ENCODE measurements at places on chromosomes 1 and 21. TPM values are rescaled to one million over a fixed set of nuclear protein-coding genes. Genes with fewer than 3 reads are reported as not detected.
A peak's percentile ranks its signal among the peaks of the same experiment; 100 is the strongest.

FLG2 gene
- total RNA-seq = not detected

DNA sequence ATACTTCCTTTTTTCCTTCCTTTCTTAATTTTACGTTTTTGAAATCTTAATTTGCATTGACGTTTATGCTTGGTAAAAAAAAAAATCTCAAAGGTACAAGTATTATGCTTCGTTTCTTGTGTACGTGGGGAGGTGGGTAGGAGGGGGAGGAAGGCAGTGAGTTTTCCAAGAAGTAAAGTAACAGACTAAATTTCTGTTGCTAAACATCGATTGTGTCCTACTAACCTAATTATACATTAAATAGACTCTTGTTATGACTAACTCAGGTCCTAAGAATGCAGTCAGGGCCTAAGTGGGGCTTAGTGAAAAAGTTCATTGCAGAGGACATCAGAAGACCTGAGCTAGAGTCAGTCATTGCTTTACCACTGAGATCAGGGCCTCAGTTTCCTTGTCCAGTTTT, 17.5 kb downstream of the NEK7 start:
- no peak overlapping the region for H3K4me3 ChIP-seq
- H3K4me1 ChIP-seq = peaks cover 13% of the 10 kb centered on the region
- no peaks in the 10 kb centered on the region for H3K27me3 ChIP-seq
- no peaks in the 10 kb centered on the region for H3K36me3 ChIP-seq

DNA sequence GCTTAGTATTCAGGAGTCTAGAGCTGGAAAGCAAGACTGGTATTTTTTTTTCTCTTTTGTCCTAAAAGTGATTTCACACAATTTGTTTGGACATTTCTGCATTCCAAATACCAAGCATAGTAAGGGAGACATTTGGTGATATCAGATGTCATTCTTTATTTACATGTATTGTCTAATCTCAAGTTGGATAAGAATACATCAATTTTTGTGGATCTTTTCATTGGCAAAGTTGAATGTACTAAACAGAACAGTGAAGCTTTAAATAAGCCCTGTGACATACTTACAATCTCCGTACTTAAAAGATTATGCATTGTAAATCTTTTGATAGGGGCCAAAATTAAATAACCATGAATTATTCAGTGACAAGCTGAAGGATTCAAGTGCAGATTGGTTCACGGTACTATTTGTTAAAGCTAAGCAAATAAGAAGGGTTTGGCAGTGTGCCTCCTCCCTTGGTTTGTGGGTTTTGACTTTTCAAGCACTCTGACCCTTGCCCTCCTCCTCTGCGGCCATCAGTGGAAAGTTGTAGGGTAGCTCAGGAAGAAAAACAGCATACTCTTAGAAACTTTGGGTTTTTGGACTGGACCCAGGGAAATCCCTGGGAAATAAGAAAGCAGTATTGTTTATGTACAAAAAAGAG, 663.7 kb downstream of the ADGRL2 start:
- peak; percentile 28 for DNase-seq
- H3K27me3 ChIP-seq = no peaks in the 10 kb centered on the region
- H3K4me1 ChIP-seq = no peaks in the 10 kb centered on the region
- no peak overlapping the region for H3K4me3 ChIP-seq

GRCh38 chr1:166166698-166167571, at the start of gene FAM78B:
Gene FAM78B (minus strand): TSS chr1:166167001. CDS start chr1:166166248, 753 bp downstream.
- no peak within 1 kb of the TSS for H3K4me3 ChIP-seq
- no peaks in the 10 kb centered on the region for H3K36me3 ChIP-seq
- peaks cover 21% of the 10 kb centered on the region for H3K27me3 ChIP-seq
- H3K27ac ChIP-seq = no peak within 1 kb of the TSS
- H3K4me1 ChIP-seq = peaks cover 6% of the 10 kb centered on the region
- DNase-seq = peak; percentile 31

GFI1 gene
- total RNA-seq = 0.14 TPM

GRCh38 chr21:44682580-44683151, 703 bp upstream of the KRTAP12-1 start:
- no peak overlapping the region for H3K27ac ChIP-seq
- DNase-seq = no peak
- H3K27me3 ChIP-seq = peaks cover 10% of the 10 kb centered on the region
- no peaks in the 10 kb centered on the region for H3K4me1 ChIP-seq
- H3K36me3 ChIP-seq = no peaks in the 10 kb centered on the region

DNA sequence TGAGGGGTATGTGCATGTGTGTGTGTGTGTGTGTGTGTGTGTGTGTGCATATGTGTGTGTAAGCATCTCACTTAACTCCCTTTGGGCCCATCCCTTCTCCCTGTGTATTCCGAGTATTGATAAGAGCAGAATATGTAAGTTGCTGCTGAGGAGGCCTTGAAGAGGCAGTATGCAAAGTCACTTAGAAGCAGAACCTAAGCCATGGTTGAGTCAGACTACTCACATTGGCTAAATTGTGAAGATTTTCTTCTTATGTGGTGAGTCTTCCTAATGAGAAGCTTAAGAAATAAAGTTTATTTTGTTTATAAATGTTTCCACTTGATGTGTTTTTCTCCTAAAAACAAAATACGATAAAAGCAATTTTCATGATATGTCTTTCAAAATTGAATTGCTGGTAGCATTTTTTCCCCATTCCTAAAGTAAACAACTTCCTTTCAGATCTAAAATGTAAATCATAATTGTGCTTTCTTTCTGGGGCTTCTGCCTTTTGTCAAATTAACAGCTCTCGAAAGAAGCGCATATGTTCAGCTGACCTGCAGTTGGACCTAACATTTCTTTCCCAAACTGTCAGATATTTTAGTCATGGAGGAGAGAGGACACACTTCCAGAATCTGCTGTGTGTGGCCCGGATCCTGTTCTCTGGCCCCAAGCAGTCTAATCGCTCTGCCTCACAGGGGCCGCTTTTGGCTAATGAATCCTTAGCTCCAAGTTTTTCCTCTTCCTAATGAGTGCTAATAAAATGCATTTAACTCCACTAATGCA, 284.0 kb downstream of the DUSP10 start:
- no peaks in the 10 kb centered on the region for H3K4me1 ChIP-seq
- H3K27ac ChIP-seq = no peak overlapping the region
- H3K27me3 ChIP-seq = peaks cover 11% of the 10 kb centered on the region
- H3K36me3 ChIP-seq = no peaks in the 10 kb centered on the region

- no peak overlapping the region for H3K4me3 ChIP-seq
- no peaks in the 10 kb centered on the region for H3K27me3 ChIP-seq
- no peaks in the 10 kb centered on the region for H3K36me3 ChIP-seq
- no peak overlapping the region for H3K27ac ChIP-seq
- H3K4me1 ChIP-seq = peaks cover 3% of the 10 kb centered on the region
Observed at GRCh38 chr1:180680558-180681144, 48.8 kb downstream of the XPR1 start.

All from endothelial cell of umbilical vein (primary cell).